ENCODE measurements at places on chromosomes 5 and 9.

DNA sequence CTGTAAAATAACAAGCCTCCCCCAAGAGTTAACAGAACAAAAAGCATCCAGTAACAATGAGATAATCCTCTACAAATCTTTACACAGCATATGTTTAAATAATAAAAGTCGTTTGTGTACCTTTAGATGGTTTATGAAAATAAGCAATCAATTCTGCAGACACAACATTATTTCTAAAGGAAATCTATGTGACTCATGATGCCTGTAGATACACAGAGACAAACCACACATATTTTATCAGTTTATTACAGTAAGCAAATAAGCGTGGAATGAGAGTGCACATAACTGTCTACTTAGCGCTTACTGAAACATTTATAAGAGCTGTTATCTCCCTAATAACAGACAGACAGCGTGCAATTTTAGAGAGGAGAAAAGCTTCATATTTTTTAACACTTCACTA, 243.6 kb downstream of the AP3B1 start:
- DNase-seq = no peak

DNA sequence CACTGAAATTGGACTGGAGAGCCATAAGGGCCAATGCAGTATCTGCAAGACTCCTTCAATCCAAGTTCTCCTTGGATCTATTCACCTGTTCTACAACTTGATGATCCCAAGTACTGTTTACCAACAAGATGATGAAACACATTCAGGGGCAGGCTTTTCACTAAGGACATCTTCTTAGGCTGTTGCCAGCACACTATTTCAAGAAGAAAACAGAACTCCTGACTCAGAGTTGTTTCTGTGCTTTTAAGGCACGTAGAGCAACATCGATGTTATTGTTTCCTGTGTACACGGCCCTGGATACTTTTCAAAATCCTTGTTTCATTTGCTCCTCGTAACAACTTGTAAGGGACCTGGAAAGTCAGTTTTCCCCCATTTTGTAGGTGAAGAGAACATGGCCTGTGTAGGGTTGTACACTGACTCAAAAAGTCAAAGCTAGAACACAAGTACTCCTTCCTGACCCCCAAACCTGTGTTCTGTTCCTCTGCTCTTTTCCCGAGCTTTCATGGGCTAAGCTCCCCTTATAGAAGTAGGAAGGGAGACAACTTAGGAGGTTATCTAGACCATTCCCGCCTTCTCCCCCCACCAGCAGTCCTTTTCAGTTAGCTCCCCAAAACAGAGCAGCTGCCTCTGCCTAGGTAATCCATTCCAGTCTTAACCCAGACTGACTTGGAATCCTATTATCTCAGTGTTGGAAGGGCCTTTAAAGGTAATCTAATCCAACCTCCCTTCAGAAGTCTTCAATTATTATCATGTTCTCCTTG, 5.2 kb upstream of the MGAT1 start:
- no peak for DNase-seq

DNA sequence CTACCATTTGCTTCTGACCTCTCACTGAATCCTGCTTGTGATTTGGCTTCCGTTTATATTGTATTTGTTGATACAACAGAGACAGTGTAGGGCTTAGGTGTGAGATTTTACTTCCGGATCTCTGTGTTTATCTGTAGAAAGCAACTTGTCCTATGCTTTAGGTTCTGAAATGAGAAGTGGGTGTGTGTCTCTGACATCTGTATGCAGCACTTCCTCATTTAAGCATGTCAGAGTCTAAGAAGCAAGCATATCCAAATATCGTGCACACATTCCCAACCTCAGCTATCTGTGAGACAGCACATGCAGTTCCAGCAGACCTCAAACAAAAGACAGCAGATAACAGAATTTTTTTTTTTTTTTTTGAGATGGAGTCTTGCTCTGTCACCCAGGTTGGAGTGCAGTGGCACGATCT, 16.3 kb downstream of the KLF9 start:
- no peak for DNase-seq

DNA sequence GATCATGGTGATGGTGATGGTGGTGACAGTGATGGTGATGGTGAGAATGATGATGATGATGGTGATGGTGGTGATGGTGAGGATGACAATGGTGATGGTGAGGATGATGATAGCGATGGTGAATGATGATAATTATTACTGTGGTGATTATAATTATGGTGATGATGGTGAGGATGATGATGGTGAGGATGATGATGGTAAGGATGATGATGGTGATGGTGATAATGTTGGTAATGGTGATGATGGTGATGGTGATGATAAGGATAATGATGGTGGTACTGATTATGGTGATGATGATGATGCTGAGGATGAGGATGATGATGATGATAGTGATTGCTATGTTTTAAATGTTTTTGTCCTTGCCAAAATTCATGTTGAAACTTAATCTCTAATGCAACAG, 37.3 kb upstream of the HRH2 start:
- no peak for DNase-seq

DNA sequence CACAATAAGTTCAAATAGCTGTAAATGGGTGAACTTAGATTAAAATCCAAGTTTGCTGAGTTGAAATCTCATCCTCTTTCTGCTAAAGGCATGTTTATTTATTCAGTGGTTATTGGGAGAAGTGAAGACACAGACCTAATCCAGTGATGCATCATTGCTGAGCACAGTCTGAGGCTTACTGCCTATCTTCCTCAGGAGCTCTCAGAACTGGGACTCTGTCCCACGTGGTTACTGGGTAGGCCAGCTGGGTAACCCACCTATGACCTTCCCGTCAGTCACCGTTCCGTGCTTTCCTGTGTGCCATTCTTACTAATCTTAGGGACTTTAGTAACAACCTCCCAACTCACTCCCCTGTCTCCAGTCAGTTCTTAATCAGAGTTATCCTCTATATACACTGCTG, 226.8 kb upstream of the ATP10B start:
- DNase-seq = no peak

DNA sequence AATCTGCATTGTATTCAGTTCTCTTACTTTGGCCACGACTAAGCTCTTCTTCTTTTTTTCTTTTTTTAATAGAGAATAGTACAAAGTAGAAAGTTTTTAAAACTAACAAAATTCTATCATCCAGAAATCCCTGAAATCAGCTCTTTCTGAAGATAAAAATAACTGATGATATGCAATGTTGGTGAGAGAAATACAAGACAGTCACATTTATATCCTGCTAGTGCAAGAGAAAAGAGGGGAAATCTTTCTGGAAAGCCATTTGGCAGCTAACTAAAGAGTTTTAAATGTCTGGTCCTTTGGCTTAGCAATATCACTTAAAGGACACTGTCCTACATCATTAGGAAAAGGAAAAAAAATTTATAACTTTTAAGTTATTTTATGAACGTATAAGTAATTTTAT, 27.0 kb upstream of the FREM1 start:
- no peak for DNase-seq

DNA sequence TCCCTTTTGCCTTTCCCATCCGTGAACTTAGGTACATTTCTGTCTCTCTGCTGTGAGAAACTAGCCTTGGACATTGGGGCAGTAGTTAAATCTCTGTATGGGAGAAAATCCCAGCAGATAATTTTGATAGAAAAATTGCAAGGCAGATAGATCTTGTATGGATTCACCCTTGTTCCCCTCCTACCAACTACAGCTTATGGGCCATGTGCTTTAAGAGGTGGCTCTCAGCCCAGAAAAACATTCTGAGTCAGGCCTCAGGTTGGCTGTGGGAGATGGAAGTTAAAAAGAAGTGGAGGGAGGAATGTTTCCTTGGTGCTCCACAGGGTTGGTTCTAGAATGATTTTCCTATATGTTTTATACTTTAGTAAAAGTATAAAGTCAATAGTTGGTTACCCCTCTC, 1.4 kb upstream of the KDM3B start:
- no peak for DNase-seq

DNA sequence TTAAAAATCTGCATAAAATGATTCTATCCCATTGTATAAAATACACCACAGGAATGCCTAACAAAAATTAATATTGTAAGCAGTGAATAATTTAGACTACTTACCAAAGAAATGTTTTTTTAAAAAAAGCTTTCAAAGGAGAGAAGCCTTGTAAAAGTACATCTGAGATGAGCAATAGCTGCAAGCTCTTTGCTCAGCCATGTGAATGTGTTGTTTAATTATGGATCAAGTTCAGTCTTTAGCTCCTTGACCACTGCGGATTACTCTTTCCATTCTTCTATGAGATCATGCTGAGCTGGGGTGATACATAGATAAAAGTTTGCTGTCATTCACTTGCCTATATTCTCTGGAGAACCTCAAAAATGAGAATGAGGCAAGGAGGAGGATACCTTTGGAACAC, 782.4 kb upstream of the ZNF608 start:
- no peak for DNase-seq

DNA sequence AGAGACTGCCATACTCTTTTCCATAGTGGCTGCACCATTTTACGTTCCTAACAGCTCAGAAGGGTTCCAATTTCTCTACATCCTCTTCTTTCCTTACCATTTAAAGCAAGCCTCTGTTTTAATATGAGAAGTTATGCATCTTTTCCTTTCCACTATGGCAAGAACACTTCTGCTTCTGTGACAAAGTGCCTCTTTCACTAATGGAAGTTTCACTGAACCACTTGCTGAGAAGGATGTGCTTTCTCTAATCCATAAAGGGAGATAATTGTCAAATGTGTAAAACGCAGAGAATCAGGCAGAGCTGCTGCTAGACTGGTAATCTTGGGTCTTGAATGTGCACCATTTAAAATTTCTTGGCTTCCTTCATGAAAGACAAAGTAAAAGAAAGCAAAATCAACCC, 131.6 kb downstream of the PJA2 start:
- DNase-seq = no peak
